Ovary (tissue), 10 donors: ENCODE measurements at places on chromosomes 6 and 20.
A peak's percentile ranks its signal among the peaks of the same experiment; 100 is the strongest.

DNA sequence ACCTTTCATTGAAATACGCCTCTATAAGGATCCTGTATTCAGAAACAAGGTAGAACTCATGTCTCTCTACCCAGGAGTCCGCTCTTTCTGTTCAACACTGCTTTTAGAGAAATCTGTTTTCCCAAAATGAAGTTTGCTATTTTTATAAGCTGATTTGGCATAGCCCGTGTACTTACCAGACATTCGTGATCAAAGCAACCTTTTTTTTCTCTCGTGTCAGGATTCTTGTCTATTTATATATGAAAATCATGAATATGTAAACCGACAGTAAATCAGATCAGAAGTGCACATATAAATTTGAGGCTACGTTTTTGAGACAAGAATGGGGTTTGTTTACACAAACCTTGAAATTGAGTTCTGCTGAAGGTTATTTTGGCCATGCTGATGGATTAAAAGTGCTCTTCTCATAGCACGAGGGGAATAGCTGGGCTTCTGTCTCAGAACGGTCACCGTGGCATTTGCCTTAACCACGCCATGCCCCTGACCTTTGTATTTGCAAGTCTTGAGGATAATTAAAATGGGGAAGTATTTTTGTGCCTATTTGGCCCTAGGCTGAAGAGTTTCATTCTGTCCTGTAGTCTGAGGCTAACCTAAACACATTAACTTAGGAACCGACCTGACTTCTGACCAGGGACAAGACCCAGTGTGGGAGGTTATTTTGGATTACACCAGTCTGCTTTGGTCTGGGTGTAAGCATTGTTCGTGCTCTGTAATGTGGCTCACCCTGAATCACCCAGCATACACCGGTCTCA, 118.6 kb downstream of the MAP3K4 start:
- no peak for DNase-seq

- no peak for DNase-seq
Observed at GRCh38 chr6:28486988-28487742, 28.4 kb downstream of the GPX6 start.

GRCh38 chr20:37524859-37525708, 2.6 kb downstream of the BLCAP start:
- DNase-seq = no peak

DNA sequence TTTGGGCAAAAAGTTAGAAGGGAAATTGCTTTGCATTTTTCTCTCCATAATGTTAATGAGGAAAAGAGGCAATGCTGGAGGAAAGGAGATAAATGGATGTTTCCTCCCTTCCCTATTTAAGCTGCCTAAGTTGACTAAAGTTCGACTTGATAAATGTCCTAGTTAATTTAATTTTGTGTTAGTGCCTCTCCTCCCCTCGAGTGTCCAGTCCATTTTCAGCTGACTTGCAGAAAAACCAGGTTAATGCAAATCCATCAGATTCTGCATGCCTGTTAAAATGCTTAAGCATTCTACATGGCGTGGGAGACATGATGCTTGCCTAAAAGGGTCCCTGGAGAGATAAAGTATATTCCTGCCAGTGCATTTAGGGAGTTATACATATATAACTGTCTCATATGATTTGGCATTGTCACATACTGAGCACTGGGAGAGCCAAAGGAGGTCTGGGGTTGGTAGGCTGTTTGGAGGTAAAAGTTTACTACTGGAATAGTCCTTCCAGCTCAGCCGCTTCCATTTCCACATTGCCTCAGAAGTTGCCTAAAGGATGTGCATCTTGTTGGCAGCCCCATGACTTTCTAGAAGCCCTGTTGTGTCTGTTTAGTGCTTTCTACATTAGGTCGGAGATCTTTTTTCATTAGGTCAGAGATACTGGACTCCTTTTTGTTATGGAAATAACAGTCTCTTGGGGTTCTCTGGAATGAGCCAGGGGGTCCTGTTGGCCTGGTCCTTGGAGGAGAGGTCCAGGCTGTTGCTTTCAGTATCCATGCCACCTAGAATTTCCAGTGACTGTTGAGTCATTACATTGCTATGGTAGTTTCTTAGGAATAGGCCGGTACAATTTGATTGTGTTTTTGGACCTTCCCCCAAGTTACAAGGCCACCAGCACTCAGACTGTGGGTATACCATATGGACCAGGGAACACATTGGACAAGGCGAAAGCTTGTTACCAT, 30.4 kb downstream of the JARID2 start:
- no peak for DNase-seq

DNA sequence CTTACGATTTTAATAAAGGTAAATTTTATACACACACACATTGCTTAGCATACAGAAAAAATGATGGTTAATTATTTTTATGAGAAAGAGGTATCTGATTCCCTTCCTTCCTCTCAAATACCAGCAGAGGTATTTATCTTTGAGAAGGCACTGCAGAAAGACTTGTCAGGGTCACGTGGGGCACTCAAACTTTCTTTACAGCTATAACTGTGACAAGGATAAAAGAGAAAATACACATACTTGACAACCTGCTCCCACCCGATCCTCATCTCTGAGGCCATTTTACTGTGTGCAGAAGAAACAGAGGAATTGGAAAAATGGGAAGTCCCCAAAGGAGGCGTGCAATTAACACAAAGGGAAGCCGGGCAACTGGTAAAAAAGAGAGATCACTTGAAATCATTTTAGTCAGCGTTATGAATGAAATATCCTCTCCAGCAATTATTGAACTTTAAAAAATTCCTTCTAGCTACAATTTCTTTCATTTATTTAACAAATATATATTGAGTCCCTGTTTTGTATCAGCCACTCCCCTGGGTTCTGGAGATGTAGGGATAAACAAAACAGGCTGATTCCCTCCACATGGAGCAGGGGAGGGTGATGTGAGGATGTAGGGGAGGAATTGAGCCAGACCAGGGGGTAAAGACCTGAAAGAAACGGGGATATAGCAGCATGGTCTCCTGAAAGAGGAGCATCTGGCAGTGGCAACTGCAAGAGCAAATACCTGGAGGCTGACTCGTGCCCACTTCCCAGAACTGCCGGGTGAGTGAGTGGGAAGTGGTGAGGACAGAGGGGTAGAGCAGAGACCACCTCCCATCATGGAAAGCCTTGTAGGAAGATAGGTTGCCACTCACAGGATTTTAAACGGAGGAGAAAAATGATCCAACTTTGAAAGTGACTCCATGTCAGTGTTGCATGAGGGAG, 510.3 kb downstream of the KIF16B start:
- no peak for DNase-seq

GRCh38 chr6:93272896-93273295, 146.5 kb downstream of the EPHA7 start:
- no peak for DNase-seq

GRCh38 chr20:37544386-37544785, 16.7 kb upstream of the BLCAP start:
- DNase-seq = no peak

DNA sequence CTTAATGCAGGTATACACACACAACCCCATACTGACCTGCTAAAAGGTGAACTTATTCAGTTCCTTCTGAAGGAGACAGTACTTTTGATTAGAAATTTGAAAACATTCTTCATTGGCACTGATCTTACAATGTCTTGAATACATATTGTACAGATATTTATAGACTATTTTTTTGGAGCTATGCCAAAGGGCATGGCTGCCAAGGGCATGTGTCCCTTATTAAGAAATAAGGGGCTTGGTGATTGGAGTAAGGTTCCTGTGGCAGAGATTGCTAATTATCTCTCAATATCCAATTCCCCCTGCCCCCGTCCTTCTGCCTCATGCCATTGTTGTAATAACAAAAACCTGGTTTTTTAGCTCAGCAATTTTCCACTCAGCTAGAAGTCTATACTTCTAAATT, 355.9 kb downstream of the FARS2 start:
- DNase-seq = no peak

DNA sequence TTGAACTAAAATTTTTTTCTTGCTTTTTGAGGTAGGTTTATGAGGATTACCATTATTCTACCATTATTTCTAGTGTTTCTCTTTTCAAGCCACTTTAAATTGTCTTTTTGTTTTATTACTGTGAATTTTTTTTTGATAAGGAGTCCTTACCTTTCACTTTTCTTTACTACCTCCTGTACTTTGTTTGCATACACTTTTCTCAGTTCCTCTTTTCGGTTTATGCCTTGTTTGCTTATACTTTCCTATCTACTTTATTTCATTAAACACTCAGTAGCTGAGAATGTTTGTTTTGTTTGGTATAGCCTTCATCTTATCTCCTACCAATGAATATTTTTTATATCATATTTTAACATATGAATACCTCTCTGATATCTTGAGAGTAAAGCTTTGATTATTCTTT, 147.9 kb downstream of the TFAP2B start:
- DNase-seq = no peak

DNA sequence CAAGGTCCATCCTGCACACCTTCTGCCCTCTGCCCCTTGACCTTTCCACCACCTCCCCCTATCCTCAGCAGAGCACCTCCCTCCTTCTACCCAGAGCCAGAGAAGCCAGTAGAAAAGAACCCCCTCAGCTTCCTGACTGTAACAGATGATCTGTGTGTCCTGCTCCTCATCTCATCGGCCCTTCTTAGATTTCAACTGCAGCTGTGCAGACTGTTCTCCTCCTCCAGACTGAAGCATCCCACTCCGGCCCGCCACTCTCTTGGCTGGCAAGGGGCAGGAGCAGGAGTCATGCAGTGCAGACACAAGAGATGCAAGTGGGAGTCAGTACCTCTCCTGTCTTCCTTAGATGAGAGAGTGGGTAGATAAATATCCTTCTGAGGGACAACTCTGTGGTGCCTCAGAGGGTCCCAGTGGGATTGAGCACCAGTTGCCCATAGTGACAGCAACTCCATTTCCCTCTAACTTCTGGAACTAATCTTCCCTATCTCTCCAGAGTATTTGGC, 163.5 kb upstream of the MLN start:
- DNase-seq = no peak

GRCh38 chr6:52574709-52575501, 2.0 kb downstream of the TRAM2 start:
- peak; percentile 38 for DNase-seq

- DNase-seq = no peak
Observed at GRCh38 chr20:21166801-21167200, 40.9 kb downstream of the KIZ start.

DNA sequence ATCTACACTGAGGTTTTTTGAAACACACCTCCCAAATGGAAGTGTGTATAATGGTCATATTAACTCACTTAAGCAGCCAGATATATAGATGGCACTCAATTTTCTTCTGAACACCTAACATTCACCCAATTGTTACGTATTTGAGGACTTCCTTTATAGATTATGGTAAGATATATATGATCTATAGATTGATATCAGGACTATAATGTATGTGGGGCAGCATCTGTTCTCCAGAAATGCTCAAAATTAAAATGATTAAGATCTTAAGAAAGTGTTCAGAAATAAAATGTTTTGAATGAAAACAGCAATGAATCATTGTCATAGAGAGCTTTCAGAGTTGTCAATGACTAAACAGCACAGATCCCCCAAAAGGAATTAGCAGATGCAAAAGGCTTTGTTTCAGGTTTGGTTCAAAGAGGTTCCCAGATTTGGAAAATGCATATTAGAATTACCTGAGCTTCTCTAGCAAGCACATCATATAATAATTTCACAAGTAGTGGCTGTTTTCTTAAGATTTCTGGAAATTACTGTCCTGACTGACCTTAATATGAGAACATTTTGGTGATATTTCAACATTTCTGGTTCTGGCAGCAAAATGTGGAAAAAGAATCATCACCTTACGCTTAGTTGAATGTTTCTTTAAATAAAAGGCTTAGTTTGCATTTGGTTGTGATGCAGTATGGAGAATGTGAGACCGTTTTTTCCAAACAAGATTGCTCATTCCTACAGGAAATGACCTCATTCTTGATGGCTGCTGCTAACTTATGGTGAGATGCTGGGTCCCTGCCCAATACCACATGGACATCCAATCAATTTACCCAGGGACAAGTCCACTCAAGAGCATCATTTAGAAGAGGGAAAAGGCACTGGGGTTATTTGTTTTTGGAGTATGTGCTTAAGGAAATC, 31.5 kb downstream of the TRAF3IP2 start:
- DNase-seq = no peak

- DNase-seq = no peak
Observed at GRCh38 chr6:137777687-137778075, 89.4 kb upstream of the TNFAIP3 start.

DNA sequence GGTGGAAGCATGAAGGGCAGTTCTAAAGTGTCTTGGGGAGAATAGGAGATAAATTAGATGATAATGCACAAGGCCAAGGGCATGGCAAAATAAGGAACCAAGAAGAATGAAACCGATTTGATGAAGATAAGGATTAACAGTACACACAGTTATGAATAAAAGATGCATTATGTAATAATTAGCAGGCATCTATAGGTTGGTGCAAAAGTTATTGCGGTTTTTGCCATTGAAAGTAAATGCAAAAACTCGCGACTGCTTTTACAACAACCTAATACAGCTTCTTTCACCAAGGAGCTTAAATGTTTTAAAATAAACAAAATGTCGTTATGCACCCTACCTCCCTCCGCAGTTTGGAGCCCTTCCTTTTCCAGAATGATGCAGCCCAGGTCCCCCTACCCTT, 29.0 kb downstream of the MAS1 start:
- no peak for DNase-seq

- no peak for DNase-seq
Observed at GRCh38 chr20:41938353-41938752, 320.2 kb upstream of the CHD6 start.
